ENCODE measurements at places on chromosomes 6 and 20.

DNA sequence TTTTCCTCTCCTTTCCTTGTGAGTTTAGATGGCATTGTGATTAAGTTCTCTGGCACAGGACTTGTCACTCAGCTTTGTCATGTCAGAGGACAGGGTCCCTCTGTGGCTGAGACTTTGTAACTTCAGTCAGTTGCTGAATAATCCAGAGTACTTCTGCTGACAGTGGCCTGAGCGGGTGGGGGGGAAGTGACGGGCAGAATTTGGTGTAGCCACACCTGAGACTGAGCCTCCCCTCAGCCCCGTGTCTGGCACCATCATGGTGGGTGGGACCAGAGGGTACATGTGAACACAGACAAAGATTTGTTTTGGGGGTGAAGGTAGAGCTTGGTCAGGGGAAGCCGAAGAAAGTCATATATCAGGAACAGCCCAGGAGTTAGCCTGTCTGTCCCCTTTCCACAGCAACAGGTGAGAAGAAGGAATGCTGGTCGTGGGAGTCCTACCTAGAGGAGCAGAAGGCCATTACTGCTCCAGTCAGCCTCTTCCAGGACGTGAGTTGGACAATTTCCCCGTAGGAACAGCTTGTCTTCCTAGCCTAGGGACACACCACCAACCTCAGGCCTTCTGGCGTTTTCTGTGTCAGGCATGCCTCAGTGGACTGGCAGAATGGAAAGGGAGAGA, 20.9 kb downstream of the L3MBTL1 start:
- no peak for DNase-seq

DNA sequence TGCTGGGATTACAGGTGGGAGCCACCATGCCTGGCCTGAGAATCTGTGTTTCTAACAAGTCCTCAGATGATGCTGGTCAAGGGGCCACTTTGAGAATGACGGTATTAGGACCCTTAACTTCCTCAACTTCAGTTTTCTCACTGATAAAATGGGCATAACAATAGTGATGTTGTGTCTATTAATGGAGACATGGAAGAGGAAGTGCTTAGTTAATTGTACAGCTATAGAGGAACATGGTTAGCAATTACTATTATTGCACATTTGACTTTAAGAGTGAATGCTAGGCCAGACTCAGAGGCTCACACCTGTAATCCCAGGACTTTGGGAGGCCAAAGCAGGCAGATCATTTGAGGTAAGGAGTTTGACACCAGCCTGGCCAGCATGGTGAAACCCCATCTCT, 12.7 kb downstream of the DPPA5 start:
- no peak for DNase-seq

GRCh38 chr20:13259921-13260320, 38.8 kb downstream of the ISM1 start:
- no peak for DNase-seq

DNA sequence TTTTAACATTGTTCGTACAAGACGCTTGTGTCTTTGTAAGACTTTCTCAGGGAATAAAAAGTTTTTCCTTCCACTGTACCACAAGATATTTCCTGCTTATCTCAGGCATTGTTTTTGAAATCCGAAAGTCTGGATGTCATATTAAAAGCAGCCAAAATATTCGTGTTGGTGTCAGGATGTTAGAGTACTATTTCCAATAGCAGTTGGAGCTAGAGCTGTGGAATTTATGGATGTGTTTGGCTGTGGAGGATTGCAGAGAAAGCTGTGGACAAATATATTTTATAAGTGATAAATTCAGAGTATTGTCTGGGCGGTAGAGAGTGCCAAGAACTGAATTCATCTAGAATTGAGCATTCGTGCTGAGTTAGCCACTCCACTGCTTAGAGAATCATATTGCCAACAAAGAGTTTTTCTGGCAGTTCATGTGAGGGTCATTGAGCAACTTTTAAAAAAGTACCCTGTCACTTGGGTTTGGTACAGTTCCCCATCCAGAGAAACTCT, 57.7 kb downstream of the ZDHHC14 start:
- DNase-seq, result no peak

DNA sequence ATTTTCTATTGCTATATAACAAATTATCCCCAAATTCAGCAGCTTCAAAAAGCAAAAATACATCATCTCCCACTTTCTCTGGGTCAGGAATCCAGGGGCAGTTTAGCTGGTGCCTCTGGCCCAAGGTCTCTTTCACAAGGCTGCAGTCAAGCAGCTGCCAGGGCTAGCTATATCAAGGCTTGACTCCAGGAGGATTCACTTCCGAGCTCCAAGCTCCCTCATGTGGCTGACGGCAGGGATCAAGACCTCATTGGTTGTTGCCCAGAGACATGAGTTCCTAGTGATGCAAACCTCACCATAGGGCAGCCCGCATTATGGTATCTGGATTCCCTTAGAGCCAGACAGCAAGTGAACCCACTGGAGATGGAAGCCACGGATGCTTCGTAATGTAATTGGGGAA, 1.3 kb upstream of the VNN1 start:
- DNase-seq, result no peak

- DNase-seq, result no peak
These were observed 21.0 kb upstream of the SLPI start for GRCh38 chr20:45275338-45275737.

GRCh38 chr6:124396361-124396760, 565.9 kb upstream of the RNF217 start:
- no peak for DNase-seq

GRCh38 chr6:36039112-36039511, 11.5 kb downstream of the MAPK14 start:
- DNase-seq, result no peak

- DNase-seq, result no peak
These were observed 219 bp downstream of the ISM1 start for GRCh38 chr20:13221313-13221672.

DNA sequence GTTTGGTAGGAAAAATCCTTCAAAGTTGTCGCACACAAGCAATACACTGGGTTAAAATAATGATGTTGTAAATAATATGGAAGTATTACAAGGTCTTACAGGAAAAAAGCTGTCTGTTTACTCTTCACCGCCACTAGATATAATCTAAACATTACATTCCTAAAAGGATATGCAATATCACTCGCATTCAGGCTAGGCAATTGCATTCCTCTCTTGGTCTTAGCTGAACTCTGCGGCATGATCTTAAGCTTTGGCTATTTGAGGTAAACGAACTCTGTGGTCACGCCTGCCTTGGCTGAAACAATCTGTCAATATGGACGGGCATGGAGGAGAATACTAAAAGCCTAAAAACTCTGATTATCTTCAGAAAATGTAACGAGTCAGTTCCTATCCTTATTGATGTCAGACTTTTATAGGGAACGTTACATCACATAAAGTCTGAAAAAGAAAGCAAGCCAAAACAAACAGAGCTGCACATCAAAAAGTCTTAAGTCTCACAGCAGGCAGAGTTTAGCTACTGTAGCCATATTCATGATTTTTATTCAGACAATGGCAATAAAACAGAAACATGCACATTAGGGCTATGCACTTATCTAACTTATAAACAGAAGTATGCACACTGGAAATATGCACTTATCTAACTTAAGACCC, 30.8 kb upstream of the FILIP1 start:
- DNase-seq, result no peak

DNA sequence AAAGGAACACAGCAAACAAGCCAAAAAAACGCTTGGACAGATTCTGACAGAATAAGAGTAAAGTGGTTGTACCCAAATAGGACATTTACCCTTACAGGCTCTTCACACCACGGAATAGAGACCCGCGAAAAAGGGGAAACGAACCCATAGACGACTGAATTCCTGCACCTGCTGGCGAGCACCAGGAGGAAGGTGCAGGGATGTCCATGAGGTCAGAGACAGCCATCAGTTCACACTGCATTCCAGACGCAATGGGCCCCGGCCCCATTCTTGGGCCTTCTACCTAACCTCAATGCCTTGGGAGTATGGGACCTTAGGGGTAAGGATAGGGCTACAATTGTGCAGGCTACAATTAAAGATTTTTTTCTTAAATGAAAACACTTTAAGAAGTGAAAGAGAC, 5.2 kb upstream of the DIDO1 start:
- DNase-seq, result no peak

- DNase-seq, result no peak
These were observed 414.2 kb upstream of the SPTLC3 start for GRCh38 chr20:12594410-12595088.

DNA sequence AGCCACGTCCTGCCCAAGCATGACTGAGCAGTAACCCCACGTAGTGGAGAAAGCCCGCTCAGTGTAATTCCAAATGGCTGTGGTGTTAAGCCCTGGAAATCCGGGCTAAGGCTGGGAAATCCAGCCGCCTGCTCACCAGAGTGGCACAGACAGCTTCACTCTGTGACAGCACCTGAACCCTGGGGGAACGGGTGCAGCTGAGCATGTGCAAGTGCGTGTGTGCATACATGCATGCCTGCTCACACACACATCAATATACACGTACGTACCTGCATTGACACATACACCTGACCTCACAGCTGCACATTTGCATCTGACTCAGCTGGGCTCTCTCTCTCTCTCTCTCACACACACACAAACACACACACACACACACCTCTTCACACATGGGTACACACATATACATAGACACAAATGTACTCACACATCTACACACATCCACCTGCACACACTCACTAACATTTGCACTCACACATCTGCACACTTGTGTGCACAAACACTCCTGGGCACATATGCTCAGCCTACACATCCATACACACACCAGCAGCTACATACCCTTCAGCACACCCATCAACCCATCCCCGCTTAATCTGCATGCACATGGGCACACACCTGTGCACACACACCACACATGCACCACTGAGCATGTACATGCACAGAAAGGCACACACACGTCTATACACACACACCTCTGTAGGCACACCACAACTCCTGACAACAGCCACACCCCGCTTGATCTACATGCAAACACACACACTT, 114.1 kb downstream of the GRM4 start:
- no peak for DNase-seq

DNA sequence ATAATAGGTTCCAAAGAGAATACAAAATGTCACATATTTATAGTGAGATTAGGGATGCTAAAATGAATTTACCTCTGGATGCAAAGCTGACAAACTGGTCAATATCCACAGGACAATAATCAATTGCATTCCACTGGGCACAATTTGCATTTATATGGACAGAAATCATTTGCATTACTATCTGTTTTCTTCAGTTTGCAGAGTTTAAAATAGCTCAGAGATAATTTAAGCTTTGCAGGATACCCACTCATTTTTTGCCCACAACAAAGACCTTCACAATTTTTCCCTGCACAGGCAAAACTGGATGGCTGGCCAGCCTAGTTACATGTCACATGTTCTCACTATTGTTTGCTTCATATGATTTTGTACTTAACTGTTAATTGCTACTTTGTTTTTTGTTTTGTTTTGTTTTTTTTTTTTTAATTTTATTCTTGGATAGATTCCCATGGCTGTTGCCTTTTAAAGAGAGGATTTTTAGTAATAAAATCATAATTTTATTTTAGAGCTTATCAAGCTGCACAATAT, 483.5 kb downstream of the UTRN start:
- no peak for DNase-seq

DNA sequence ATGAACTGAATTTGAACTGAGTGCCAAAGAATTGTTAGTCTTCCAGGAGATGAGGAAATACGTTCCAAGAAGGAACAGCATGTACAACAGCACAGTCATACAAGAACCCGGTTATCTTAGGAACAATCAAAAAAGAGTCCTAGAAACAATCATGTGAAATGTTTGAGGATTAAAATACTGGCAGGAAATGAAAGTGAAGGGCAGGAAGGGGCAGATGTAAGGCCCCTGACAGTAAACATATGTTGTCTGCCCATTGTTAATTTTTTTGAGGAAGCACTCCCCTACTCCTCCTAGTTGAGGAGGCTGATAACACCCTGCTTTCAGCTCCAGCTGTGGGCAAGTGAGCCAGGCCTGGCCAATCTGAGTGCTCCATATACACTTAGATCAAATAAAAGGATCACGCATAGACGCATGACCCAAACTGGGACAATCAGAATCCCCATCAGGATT, 220.9 kb downstream of the HACE1 start:
- DNase-seq, result no peak

DNA sequence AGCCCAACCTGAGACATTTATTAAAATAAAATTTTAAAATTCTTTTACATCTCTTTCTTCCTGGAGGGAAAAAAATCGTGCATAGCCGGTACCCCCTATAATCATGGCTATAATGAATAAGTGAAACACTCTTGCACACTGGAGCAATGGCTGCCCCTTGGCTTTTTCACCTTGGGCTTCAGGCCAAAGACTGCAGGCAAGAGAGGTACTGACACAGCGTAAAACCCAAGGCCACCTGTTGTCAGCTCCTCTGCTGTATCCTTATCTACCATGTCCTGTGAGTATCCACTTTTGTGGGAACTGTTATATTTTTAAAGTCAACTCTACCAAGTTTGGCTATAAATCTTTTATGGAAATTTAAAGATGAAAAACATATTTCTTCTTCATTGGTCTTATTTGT, 23.0 kb upstream of the LY86 start:
- no peak for DNase-seq

GRCh38 chr20:528923-529604, 14.5 kb downstream of the CSNK2A1 start:
- DNase-seq, result no peak

- DNase-seq, result no peak
These were observed 45.4 kb downstream of the SSR1 start for GRCh38 chr6:7267466-7268091.

DNA sequence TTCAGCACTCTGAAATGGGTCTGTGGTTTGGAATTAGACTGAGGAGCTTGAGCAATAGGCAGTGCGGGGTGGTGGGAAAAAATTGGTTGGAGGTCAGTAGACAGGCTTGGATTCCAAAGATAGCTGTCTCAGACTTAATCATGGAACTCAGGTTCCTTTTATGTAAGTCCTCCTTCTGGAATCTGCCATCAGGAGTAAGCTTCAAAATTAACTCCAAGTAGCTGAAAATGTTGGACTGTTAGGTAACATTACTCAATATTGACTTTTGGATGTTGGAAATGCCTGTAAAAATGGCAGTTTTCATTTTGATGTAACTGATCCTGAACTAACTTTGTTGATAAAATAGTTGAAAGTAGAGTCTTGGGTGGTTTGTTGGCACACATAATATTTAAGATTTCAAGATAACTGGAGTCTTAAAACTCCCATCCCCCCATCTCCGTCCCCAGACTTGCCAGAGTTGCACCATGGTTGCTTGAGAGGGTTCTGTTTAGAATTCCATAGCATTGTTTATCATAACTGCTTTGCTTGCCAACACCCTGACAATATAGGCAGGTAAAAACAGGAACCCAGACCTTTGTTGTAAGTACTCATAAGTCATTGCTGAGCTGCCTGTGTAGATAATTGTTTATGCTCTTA, 83.0 kb downstream of the PHF20 start:
- DNase-seq, result no peak

Data from GF-D8 (cell line).